ENCODE measurements at places on chromosomes 7 and 10.

DNA sequence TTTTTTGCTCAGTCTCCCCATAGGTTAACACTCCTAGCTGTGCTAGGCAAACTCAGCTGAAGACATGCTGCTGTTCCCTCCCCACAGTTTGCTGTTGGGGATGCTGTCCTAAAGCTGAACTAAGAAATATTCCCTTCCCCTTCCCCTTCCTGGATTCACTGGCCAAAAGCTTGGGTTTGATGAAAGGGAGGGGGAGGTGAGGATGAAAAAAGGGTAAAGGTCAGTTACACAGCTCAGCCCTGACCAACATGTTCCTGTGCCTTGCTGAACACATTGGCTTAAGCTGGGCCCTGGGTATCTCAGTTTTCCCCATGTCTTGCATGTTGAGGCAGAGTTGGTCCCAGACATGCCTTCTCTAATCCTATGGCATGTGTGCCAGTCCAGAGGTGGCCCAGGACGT, 15.3 kb downstream of the CCM2 start:
- no peak for DNase-seq

- no peak for DNase-seq
These were observed 101.0 kb downstream of the HBP1 start for GRCh38 chr7:107269790-107270189.

DNA sequence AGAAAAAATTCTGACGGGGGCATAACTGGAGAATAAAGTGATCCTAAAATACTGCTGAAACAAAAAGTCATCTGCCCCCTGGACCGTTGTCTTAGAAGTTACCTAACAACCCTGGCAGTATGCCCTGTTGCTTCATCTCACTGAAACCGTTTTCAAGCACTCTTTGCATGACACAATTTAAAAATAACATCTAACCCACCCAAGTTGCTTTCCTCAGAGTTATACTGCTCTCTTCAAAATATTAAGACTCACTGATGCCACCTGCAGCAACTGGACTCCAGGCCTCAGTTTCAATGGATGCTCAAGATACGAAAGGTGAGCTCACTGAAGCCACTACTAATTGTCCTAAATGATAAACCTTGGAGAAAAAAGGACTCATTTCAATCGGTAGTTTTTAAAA, 57.4 kb downstream of the CDK6 start:
- DNase-seq, result no peak

DNA sequence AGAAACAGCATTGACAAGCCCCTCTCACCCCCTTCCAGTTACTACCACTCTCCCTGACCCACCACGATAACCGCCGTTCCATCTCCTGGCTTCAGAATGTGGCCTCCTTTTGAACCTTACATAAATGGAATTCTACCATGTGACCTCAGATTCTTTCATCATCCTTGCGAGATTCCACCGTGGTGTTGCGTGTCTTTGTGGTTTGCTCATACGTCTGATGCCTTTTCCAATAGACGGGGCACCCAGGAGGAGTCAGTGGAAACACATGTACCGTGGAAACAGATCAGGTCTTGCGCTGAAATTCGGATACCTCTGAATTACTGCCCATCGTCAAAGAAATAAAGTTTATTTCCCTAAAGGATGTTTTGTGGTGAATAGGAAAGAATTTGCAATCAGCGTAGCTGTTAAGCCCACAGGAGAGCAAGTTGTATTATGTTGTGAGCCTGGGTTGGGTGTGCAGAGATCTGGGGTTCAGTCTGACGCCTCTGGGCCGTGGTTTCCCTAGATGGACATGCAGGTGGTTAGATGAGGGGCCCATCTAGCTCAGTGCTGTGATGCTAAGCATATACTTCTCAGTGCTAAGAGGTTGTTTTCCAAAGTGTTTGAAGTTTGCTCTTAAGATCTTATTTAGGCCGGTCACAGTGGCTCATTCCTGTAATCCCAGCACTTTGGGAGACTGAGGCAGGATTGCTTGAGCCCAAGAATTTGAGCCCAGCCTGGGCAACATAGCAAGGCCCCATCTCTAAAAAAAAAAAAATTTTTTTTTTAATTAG, 29.1 kb downstream of the GTF2IRD1 start:
- DNase-seq, result peak; percentile 55

- DNase-seq, result no peak
These were observed 54.4 kb upstream of the ARID5B start for GRCh38 chr10:61847087-61847486.

DNA sequence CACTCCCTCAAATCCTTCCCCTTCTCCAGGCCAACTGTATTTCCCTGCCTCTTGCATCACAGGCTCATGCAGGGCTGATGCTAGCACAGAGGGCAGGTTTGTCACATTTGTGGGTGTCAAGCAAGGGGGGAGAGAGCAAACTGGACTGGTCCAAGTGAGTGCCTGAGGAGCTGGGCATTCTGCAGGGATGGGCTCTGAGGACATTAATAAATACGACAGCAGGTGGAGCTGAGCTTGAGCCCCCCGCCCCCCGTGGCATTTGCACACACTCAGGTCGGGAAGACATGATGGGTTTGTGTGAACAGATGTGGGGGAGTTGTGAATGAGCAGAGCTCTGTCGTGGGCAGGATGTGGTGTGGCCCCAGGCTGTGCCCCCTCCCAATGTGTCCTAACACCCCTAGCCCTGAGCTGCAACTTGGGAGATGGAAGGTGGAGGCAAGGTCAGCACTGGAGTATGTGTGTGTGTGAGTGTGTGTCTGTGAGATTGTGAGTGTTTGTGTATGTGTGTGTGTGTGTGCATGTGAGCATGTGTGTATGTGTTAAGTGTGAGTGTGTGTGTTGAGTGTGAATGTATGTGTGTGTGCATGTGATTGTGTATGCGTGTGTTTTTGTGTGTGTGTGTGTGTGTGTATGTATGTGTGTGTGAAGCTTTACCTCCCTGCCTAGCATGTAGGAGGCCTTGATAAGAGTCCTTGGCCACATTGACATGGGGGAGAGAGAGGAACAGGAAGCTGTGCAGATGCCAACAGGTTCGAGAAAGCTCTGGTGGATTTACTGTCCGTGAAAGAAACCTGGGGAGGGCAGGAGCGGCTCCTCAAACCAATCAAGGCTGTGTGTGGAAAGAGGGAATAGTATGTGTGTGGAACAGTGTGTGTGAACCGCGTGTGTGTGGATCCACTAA, 9.1 kb downstream of the RASSF4 start:
- no peak for DNase-seq

DNA sequence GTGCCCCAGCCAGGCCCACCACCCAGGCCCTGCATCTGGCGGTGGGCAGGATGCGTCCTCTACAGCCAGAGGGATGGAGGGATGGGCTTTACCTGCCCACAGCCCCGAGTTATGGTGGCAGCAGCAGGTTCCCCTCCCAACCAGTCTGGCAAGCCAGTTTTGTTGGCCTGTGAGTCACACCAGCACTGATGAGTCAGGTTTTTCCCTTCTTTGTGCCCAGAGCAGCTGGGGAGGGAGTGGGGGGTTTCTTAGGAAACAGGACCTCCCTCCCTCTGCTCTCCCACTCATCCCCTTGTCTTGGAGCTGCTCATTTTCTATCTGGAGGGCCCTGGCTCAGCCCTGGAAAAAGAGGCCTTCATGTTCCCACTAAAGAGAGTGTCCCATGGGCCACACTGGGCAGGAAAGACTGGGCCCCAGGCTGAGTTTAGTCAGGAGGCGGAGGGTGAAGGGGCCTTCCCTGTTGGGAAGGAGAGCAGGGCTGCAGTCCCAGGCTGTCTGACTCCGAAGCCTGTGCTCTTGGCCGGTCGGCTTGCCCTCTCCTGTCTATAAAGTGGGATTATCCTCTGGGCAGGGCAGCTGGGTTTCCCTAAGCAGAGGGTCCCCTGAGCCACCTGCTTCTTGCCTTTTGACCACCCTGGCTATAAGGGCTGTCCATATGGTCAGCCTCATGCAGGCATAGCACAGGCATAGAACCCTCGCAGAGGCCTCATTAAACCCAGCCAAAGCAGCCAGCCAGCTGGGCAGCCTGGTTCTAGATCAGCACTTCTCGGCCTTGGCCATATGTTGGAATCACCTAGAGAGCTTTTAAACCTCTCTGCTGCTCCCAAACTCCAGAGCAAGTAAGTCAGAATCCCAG, 30.2 kb upstream of the ANKRD2 start:
- DNase-seq, result peak; percentile 91

DNA sequence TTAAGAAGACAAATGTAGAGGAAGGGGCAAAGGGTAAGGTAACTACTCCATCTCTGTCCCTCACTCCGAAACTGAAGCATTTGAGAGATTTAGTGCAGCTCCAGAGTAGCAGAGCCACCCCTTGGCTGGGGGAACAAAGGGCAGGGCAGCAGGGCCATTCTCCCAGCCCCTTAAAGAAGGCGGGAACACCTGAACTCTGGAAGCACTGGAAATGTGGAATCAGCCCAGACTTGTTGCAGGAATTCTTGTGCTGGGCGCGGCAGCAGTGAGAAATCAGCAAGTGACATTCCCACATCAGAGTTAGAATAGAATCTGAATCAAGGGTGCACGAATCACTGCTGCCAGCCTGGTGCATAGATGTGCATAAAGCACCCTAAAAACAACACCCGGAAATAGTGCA, 34.4 kb upstream of the GRM8 start:
- peak; percentile 62 for DNase-seq

- DNase-seq, result no peak
These were observed 48.2 kb downstream of the COL26A1 start for GRCh38 chr7:101410743-101411507.

GRCh38 chr10:59337201-59337652, 25.1 kb downstream of the FAM13C start:
- DNase-seq, result peak; percentile 62

- no peak for DNase-seq
These were observed 164.6 kb upstream of the KCTD7 start for GRCh38 chr7:66464059-66464458.

DNA sequence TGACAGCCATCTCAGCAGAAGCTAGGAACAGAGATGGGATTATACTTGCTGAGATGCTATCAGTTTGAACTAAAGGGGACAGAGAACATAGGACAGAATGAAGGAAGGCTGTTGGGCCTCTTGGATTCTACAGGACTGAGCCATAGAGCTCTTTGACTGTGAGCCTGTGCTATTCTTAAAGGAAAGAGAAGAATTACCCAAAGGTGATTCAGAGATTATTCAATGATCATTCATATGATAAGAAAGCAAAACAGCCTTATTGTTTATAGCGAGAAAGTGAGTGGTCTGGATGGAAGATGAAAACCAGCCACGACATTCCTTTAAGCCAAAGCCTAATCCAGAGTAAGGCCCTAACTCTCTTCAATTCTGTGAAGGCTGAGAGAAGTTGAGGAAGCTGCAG, 69.7 kb upstream of the NEUROD6 start:
- DNase-seq, result peak; percentile 22

DNA sequence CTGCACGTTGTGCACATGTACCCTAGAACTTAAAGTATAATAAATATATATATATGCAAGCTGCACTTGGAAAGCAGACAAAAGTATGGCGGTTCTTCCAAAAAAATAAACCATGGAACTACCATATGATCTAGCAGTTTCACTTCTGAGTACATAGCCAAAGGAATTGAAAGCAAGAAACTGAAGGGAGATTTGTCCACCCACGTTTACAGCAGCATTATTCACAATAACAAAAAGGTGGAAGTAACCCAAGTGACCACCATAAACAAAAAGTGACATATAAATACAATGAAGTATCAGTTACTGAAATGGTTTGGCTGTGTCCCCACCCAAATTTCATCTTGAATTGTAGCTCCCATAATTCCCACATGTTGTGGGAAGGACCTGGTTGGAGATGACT, 525.3 kb upstream of the CELF2 start:
- DNase-seq, result no peak

DNA sequence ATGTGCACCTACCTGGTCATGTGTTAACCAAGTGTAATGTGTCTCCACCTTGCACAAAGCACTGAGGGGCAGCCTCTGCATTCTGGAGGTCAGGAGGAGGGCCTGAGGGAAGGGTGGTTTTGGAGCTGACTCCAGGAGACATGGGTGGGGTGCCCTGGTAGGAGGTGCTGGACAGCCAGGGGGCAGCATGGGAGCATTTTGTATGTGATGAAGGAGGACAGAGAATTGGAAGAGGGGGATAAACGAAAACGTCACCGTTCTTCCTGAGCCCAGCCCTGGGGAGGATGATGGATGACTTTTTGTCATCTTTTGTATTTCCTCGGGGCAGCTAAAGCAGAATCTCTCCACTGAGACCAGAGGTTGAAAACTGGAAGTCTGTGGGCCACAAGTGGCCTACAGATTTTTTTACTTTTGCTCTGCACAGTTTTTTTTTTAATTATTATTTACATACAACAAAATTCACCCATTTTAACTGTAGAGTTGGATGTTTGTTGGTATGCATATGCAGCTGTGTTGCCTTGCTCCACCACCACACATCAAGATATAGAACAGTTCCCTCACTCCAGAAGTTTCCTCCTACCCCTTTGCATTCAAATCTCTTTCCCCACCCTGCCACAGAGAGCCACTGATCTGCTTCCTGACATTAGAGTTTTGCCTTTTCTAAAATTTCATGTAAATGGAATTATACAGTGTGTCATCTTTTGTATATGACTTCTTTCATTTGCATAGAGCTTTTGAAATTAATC, 242.5 kb downstream of the VTI1A start:
- no peak for DNase-seq

GRCh38 chr7:34322841-34323240, 335.2 kb upstream of the NPSR1 start:
- DNase-seq, result peak; percentile 20

DNA sequence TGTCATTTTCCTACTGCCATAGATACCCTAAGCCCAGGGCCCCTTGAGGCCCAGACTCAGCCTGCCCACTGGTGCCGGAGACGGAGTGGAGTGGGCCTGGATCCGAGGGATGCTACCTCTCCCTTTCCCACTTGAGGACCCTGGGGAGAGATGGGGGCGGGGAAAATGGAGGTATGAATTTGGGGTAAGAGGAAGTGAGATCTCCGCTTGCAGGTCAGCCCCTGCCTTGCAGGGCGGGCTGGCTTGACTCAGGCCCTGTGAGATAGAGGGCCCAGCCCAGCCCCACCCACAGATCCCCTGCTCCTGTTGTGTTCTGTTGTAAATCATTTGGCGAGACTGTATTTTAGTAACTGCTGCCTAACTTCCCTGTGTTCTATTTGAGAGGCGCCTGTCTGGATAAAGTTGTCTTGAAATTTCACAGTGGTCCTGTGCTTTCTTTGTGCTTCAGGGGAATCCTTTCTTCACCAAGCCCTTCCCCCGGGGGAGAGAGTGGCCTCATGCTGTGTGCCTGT, 13.2 kb downstream of the YKT6 start:
- no peak for DNase-seq

- DNase-seq, result no peak
These were observed 27.4 kb downstream of the SFMBT2 start for GRCh38 chr10:7383442-7383841.

GRCh38 chr10:109676703-109677102, 246.6 kb downstream of the XPNPEP1 start:
- DNase-seq, result peak; percentile 82

GRCh38 chr10:49549640-49550346, 10.9 kb upstream of the ERCC6 start:
- DNase-seq, result no peak

DNA sequence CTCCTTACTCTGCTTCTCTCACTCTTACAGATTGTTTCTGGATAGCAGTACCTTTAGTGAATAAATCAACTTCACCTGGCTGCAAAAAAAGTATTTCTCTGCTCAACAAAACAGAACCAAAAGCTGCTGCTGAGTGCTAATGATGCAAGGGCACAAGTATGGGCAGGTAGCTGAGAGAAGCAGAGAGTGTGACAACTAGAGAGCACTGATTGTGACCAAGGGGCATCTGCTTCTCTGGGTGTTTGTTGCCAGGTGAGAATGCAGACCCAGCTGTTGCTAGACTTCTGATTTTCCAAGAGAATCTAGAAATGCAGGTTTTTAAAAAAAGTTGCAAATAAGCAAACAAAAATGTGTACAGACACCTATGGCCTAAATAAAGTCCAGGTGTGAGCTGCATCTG, 25.3 kb upstream of the PPIF start:
- DNase-seq, result no peak

- DNase-seq, result no peak
These were observed 17.8 kb upstream of the IFIT2 start for GRCh38 chr10:89283936-89284475.

All from foreskin keratinocyte (primary cell).